Activated naive CD8-positive, alpha-beta T cell treated with anti-CD3 and anti-CD28 coated beads, Interleukin-2, amount 10 ng/mL, durations not matched to agents 7 days and 5 days (primary cell): ENCODE measurements at places on chromosomes 2 and 18. TPM values are rescaled to one million over a fixed set of nuclear protein-coding genes. Genes with fewer than 3 reads are reported as not detected.

DNA sequence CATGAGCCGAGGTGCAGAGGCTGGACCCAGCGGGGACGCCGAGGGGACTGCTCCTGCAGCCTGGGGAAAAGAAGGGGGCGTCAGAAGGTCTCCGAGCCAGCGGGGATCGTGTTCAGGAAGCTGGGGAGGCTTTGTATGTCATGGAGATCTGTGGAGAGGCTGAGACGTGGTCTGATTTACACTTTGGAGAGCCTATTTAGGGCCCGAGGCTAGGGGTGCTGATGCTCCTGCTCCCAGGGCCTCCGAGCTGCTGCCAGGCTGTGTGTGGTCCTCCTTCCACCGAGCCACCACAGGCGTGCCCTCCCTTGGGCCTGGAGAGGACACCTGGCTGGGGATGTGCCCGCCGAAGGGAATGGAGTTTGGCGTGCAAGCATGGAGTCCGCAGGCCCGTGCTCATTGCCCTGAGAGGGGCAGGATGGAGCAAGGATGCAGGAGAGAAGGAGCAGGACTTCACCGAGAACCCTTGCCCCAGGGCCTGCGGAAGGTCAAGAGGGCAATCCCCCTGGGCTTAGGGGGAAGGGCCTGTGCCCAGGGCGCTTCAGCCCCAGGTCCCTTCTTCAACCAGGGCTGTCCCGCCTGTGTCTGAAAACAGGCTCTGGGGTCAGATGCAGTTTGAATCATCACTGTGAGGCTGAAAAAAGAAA lies 252.5 kb downstream of the VAPA start:
- H3K27me3 ChIP-seq: peaks cover 7% of the 10 kb centered on the region
- DNase-seq: no peak

DNA sequence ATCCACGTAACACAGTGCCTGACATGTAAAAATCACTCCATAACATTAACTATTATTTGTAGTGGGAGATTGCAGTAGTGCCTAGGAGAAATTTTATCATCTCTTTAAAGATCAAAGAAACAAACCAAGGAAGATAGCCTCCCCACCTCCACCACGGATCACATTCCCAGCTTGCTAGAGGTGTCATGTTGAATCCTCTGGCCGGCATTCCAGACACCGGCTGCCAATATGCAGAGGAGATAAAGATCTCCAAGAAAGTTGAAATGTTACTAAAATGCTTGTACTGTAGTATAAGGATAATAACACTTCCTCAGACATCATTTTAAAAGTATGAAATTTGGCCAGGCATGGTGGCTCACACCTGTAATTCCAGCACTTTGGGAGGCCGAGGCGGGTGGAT lies 6.1 kb upstream of the ATG16L1 start:
- peaks cover 5% of the 10 kb centered on the region for H3K36me3 ChIP-seq
- peaks cover 49% of the 10 kb centered on the region for H3K4me1 ChIP-seq
- no peak overlapping the region for H3K4me3 ChIP-seq
- no peak for DNase-seq
- no peaks in the 10 kb centered on the region for H3K27me3 ChIP-seq

- peaks cover 14% of the 10 kb centered on the region for H3K4me1 ChIP-seq
- no peaks in the 10 kb centered on the region for H3K36me3 ChIP-seq
- no peak overlapping the region for H3K27ac ChIP-seq
- H3K27me3 ChIP-seq: peaks cover 20% of the 10 kb centered on the region
- H3K4me3 ChIP-seq: no peak overlapping the region
- DNase-seq: no peak
Measured at GRCh38 chr2:9001778-9002177, 1.7 kb downstream of the MBOAT2 start.

- H3K4me3 ChIP-seq: no peak overlapping the region
- no peak for DNase-seq
- H3K27ac ChIP-seq: no peak overlapping the region
- peaks cover 2% of the 10 kb centered on the region for H3K4me1 ChIP-seq
Measured at GRCh38 chr2:30764021-30764800, 43.0 kb downstream of the CAPN13 start.

DNA sequence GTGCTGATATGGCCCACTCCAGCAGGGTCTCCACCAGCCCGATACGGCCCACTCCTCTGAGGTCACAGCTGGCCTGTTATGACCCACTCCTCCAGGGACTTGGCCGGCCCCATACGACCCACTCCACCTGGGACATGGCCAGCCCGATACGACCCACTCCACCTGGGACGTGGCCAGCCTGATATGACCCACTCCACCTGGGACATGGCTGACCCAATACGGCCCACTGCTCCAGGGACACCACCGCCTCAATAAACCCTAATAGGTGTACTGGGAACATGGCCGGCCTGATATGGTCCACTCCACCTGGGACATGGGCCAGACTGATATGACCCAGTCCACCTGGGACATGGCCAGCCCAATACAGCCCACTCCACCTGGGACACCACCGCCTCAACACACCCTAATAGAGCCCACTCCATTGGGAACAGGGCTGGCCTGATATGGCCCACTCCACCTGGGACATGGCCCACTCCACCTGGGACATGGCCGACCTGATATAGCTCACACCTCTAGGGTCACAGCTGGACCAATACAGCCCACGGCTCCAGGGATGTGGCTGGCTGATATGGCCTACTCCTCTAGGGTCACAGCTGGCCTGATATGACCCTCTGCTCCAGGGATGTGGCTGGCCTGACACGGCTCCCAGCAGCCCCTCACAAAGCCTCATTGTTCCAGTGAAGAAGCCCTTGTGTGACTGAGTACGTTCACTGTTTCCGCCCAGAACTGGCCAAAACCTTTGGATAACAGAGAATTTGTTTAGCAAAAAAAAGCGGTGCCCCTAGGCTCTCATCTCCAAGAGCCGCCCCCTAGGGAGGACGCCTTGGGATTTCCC lies 245.6 kb downstream of the HDAC4 start:
- no peaks in the 10 kb centered on the region for H3K27me3 ChIP-seq
- peaks cover 17% of the 10 kb centered on the region for H3K4me1 ChIP-seq
- H3K4me3 ChIP-seq: no peak overlapping the region
- peak; percentile 6 for DNase-seq
- peaks cover 61% of the 10 kb centered on the region for H3K36me3 ChIP-seq

DNA sequence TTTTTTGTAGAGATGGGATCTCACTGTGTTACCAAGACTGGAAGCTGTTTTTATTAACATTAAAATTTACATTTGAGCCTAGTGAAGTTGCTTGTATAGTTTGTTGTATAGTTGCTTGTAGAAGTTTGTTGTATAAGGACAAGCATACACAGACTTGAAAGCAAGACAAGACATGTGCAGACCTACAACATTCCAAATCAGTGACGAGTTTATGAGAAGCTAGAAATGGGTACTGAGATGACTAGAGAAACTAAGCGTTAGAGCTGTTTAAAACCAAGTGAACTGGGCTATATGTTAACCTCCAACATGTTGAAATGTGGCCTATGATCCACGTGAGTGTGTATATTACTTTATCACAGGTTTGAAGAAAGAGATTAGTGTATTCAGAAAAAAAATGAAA lies 39.1 kb downstream of the ABCB11 start:
- no peak overlapping the region for H3K4me3 ChIP-seq
- H3K27ac ChIP-seq: no peak overlapping the region
- no peak for DNase-seq
- H3K36me3 ChIP-seq: no peaks in the 10 kb centered on the region
- H3K4me1 ChIP-seq: no peaks in the 10 kb centered on the region

DNA sequence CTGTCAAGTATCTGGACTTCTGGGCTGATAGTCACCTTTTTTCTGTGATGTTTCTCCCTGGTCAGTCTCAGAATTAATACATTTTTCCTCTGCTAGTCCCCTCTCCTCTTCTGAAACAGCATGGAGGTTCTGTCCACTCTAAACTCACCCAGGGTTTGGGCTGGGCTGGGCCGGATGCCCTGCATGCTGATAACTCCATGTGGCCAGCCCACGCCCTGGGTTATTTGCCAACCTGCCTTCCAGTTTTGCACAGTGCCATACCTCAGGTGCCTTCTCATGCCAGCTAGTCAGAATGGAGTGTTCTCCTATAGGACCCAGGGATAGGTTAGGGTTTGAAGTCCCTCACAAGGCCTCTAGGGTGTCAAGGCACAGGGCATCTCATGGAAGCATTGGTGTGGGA lies 32.2 kb downstream of the MEX3C start:
- H3K27ac ChIP-seq: no peak overlapping the region
- DNase-seq: no peak
- H3K27me3 ChIP-seq: no peaks in the 10 kb centered on the region
- H3K36me3 ChIP-seq: no peaks in the 10 kb centered on the region

- H3K36me3 ChIP-seq: no peaks in the 10 kb centered on the region
- H3K4me1 ChIP-seq: peaks cover 11% of the 10 kb centered on the region
- peak; percentile 19 for DNase-seq
- H3K4me3 ChIP-seq: no peak overlapping the region
- no peaks in the 10 kb centered on the region for H3K27me3 ChIP-seq
Measured at GRCh38 chr2:128310761-128311160, 7.9 kb downstream of the HS6ST1 start.

SMYD1 gene
- total RNA-seq: not detected
